Stimulated activated CD8-positive, alpha-beta memory T cell treated with anti-CD3 and anti-CD28 coated beads, Interleukin-4, amount 100 ng/mL, for 1 hour (primary cell): ENCODE measurements at places on chromosomes 12 and 14.

- DNase-seq: no peak
Measured at GRCh38 chr12:91680864-91681263, 464.8 kb downstream of the BTG1 start.

GRCh38 chr12:31278424-31278823, 47.5 kb downstream of the SINHCAF start:
- DNase-seq: no peak

GRCh38 chr12:131507881-131508280, 203.0 kb upstream of the SFSWAP start:
- DNase-seq: no peak

GRCh38 chr14:69142101-69142500, 10.8 kb downstream of the DCAF5 start:
- no peak for DNase-seq

DNA sequence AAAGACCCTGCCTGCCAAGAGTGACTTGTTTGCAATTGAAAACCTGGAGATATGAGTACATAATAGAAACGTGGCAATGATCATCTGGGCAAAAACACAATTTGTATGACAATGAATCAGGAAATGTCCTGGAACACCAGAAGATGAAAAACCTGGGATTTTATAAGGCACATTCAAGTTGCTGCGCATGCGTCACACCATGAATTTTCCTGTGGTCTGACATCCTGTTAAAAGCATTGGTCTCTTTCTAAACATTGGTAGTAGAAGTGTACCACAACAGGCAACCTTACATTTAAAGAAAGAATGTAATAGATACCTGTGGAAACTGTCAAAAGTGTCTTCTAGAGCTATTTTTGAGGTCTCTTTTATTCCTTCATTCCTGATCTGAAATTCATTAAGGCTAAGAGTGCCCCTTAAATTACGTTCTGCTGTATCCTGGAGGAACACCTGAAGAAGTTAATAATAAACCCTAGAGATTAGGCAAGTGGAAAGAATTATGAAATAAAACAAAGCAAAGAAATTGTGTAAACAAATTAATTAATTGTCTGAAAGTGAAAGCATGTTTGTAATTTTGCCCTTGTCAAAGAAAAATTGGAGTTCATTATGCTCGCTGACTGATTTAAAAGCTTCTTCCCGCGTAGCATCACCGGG, 676.5 kb downstream of the DIO2 start:
- no peak for DNase-seq

DNA sequence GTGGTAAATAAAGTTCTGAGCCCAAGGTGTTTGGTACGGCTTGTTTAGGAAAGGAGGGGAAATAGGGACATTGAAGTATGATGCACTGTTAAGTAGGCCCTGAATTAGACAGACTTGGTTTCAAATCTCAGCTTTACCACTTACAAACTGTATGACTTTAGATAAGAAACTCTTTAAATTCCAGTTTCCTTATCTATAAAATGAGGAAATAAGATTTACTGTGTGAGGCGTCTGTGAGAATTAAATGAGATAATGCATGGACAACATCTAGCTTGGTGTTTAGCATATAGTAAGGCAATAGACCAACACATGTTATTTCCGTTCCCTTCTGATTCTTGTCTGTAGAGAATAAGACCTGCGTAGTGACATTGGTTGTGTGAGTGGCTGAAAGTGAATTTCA, 7.0 kb downstream of the NCKAP1L start:
- DNase-seq: no peak

- DNase-seq: no peak
Measured at GRCh38 chr12:114963846-114964245, 279.9 kb upstream of the TBX3 start.
